Common myeloid progenitor, CD34-positive (primary cell): ENCODE measurements at places on chromosomes 5 and 9.

- H3K27ac ChIP-seq: no peak overlapping the region
- H3K4me1 ChIP-seq: no peaks in the 10 kb centered on the region
- no peak overlapping the region for H3K4me3 ChIP-seq
- DNase-seq: no peak
Measured at GRCh38 chr5:29001666-29002065, 1963.3 kb upstream of the CDH9 start.

- DNase-seq: no peak
- H3K4me3 ChIP-seq: no peak overlapping the region
- H3K36me3 ChIP-seq: no peaks in the 10 kb centered on the region
- H3K4me1 ChIP-seq: peaks cover 7% of the 10 kb centered on the region
Measured at GRCh38 chr5:185095-186070, 5.9 kb upstream of the LRRC14B start.

DNA sequence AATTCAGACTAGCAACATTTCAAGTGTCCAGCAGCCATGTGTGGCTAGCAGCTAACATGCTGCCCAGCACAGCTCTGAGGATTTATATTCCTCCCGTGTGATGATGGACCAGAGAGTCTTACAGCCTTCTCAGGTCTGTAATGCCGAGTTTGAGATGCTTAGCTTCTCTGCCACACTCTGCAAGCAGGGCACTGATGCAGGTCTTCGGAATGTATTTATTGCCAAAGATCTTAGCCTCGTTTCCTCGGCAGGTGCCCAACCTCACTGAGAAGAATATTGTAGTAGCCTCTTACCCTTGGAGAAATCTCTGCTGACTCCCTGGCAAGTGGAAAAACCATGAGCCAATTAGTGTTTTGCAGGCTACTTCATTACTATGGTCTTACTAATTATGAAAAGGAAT lies 3.7 kb upstream of the RAI14 start:
- H3K4me3 ChIP-seq: no peak overlapping the region
- no peak for DNase-seq
- H3K36me3 ChIP-seq: no peaks in the 10 kb centered on the region
- H3K4me1 ChIP-seq: peaks cover 20% of the 10 kb centered on the region

DNA sequence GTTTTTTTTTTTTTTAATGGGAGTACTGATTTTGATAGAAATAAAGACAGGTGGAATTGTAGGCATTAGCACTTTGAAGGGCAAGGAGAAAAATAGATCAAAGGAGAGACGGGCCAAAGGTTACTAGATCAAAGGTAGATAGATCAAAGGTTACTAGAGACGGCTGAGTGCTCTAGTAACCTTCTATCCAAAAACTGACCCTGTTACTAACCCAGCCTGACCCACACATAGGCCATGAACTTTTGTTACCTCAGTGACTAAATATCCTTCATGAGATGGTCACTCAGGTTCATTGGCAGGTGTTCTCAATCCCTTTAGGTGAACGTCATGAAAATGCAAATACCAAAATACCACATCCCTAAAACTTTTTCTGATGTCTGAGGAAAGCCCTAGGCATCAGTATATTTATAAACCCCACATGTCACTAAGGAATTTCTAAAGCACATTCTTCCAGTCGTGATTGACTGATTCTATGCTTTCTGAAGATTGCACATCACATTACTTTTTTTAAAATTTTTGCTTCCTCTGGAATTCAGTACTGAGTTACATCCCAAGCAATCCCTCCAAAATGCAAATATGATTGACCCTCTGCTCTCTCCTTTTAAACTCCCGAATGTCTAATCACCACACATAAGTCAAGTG lies 772.7 kb downstream of the BRINP1 start:
- H3K4me1 ChIP-seq: no peaks in the 10 kb centered on the region
- H3K36me3 ChIP-seq: no peaks in the 10 kb centered on the region
- no peaks in the 10 kb centered on the region for H3K27me3 ChIP-seq

- DNase-seq: no peak
- no peaks in the 10 kb centered on the region for H3K4me1 ChIP-seq
- no peaks in the 10 kb centered on the region for H3K36me3 ChIP-seq
- peaks cover 17% of the 10 kb centered on the region for H3K27me3 ChIP-seq
- no peak overlapping the region for H3K4me3 ChIP-seq
- no peak overlapping the region for H3K27ac ChIP-seq
Measured at GRCh38 chr9:130921300-130921988, 17.6 kb downstream of the FIBCD1 start.

DNA sequence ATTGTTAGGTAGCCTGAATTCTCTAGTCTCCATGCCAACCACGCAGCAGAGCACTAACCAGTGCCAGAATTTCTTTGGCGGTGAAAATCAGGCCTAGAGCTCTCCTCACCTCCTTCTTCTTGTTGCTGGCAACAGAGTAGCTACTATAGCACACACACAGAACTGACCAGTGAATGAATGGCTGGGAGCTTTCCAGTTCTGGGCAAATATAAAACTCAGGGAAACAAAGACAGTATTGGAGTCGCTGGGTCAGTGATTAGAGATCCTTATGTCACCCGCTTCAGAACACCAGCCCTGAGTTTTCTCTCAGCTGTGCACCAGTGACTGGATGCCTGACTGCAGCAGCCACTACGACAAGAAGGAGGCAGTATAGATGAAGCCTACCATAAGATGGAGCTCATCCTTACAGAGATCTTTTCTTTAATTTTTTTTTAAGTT lies 26.9 kb upstream of the FEM1C start:
- H3K27me3 ChIP-seq: no peaks in the 10 kb centered on the region
- no peaks in the 10 kb centered on the region for H3K36me3 ChIP-seq
- no peak overlapping the region for H3K27ac ChIP-seq
- no peak for DNase-seq

GRCh38 chr9:121774715-121775613 lies 123.5 kb downstream of the DAB2IP start:
- H3K4me1 ChIP-seq: no peaks in the 10 kb centered on the region
- no peak overlapping the region for H3K4me3 ChIP-seq
- DNase-seq: no peak

- DNase-seq: no peak
- no peaks in the 10 kb centered on the region for H3K27me3 ChIP-seq
- no peaks in the 10 kb centered on the region for H3K36me3 ChIP-seq
- H3K4me1 ChIP-seq: no peaks in the 10 kb centered on the region
- H3K27ac ChIP-seq: no peak overlapping the region
Measured at GRCh38 chr9:74935008-74935407, 17.7 kb downstream of the C9orf40 start.

DNA sequence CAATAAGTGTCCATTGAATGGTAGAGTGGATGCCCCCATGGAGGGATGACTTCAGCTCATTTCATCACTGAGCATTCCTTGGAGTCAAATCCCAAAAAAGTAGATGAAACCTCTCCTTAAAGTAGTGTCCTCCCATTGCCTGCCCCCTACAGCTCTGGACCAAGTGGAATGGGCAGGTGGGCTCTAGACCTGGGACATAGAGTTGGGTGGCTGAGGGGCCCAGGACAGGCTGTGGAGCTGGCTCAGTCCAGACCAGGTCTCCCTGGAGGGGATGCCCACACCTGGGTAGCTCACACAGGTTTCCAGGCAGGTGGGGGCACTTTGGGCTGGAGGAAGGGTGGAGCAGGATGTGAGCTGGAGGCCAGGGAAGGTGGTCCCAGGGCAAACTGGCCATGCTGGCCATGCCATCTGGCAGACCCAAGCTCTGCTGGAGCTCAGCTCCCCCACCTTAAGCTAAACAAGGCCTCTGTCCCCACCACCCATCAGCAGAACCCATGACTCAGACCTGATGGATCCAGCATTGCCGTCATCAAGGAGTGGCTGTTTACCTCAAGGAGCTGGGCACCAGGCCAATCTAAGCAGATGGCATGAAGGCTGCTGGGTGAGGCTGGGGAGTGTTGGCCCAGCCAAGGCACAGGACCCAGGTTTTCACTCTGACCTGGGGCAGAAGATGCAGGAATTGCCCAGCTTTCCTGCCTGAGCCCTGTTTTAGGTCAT lies 6.2 kb upstream of the SPINK4 start:
- H3K27ac ChIP-seq: no peak overlapping the region
- no peak overlapping the region for H3K4me3 ChIP-seq
- H3K4me1 ChIP-seq: no peaks in the 10 kb centered on the region
- no peaks in the 10 kb centered on the region for H3K27me3 ChIP-seq
- DNase-seq: peak; percentile 95

- DNase-seq: no peak
- peaks cover 11% of the 10 kb centered on the region for H3K27me3 ChIP-seq
- H3K4me3 ChIP-seq: no peak overlapping the region
- H3K4me1 ChIP-seq: no peaks in the 10 kb centered on the region
- no peaks in the 10 kb centered on the region for H3K36me3 ChIP-seq
Measured at GRCh38 chr5:128534726-128535125, 3.3 kb downstream of the FBN2 start.
